ENCODE measurements at places on chromosomes 16 and 17.
A peak's percentile ranks its signal among the peaks of the same experiment; 100 is the strongest.

DNA sequence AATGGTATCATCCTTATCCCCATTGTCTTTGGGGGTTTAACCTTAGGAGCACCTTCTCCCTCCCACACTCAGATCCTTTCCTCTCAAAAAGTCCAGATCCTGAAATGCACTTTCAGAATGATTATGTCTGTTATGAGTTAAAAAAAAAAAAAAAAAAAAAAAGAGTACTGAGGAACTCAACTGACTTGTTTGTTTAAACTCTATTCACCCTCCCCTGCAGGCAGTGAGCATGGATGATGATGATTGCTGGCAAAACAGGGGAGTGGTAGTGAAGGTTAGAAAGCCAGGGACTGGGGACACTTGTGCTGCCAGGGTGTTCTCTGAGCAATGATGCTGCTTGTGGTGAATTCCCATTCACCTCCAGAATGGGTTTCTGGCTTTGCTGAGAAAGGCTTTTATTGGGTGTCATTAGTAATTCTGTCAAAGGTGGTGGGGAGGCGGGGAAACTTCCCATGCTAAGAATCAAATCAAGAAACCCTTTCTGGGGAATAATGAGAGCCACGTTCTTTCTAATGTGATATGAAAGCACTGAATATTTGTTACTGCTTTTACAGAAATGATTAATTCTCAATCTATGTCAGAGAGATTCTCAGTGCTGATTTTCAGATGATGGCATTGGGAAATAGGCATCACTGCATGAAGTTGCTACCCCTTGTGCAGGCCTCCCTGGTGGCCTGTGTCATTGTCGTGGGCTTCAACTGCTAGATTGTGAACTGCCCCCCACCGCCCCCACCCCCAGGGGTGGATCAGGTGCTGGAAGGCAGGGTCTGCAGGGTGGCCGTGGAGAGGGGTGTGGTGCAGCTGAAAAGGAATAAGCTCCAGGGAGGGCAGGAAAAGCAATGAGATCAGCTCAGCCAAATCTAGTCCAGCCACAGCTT is 14.1 kb downstream of the CCL4 start:
- no peak for DNase-seq

DNA sequence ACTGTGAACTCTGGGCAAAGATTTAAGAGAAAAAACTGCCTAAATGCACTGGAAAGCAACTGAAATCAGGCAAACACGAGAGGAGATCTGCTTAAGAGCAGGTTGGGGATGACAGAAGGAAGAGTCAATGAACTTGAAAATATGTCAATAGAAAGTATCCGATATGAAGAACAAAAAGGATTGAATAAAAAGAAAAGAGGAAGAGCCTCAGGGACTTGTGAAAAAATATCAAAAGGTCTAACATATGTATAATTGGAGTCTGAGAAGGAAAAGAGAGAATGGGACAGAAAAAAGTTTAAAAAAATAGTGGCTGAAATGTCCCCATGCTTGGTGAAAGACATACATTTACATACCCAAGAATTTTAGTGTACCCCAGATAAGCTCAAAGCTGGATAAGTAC is 195.5 kb downstream of the COPRS start:
- DNase-seq = no peak

DNA sequence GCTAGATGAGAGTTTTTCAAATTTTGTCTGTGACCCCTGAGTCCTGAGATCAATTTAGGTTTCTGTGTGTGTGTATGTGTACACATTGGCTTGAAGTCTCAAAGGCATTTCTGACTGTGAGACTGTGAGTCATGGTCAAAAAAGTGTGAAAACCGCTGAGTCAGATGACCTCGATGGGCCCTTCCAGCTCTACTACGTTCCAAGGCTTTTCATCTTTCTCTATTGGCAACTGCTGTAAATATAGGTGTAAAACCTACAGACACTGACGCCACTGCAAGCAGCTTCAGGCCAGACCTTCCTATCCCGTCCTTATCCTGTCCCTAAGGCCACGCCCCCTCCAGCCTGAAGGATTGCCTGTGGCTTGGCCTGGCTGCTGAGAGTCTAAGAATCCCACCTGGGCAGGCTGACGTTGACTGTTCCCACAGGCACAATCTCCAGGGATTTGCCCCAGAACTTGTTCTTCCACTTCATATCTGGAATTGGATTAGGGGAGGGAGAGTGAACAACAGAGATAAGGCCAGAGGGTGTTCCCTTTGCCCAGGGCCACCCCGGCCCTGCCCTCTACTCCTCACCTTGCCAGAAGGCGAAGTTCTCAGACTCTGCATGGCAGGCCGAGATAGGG is 11.3 kb downstream of the OSBPL7 start:
- peak; percentile 38 for DNase-seq

DNA sequence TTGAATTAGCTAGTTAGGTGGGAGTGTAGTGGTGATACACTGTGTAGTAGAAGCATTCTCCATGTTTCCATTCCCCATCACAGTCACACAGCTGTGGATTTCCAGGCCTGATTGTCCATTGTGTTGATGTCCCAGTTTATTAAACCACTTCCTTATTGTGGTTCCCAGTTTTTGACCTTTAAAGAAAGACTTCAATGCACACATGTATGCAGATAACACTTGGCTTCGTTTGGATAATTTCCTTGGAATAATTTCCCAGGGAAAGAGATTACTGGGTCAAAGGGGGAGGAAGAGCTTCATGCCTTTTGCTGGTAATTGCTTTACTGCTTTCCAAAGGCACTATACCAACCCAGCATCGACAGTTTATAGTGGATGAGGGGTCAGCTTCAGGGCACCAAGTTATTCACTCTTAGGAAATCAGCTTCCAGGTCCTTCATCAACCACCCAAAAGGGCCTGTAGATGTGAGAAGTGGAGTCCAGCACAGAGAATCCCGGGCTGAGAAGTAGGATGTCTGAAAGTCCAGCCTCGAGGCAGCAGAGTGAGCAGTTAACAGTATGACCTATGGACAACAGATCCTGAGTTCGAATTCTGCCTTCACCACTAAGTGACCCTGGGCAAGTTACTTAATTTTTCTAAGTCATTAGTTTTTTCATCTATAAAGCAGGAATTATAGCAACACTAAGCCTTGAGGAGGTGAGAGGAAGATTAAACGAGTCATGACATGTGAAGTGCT is 31.3 kb upstream of the TNS4 start:
- no peak for DNase-seq

DNA sequence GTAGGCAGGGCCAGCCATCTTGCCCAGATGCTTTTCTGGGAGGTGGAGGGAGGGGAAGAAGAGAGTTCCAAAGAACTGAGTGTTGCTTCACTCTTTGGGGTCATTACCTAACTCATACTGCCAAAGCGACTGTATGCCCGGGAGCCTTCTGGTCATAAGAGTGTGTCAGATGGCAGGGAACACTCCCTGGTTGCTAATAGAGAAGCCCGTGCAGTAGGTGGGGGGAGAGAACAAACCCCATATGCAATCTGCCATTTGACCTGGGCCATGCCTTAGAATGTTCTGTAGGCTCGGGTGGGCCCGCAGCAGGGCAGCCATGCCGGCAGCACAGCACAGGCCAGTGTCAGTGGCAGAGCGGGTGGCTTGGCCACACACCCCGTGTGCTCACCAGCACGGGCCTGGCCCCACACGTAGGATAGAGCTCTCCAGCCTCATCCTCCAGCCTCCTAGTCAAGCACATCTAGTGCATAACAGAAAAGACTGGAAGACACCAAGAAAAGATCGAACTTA is 120.5 kb downstream of the SOCS1 start:
- DNase-seq = no peak
